Endodermal cell (in vitro differentiated cells): ENCODE measurements at places on chromosomes 12 and 14. TPM values are rescaled to one million over a fixed set of nuclear protein-coding genes. Genes with fewer than 3 reads are reported as not detected.
A peak's percentile ranks its signal among the peaks of the same experiment; 100 is the strongest.

SLC17A8 gene
- total RNA-seq: 0.23 to 0.35 TPM in 2 of 3 replicates, not detected in the other

IFNG-AS1 gene
- not detected in 3 replicates for total RNA-seq

TMEM63C gene
- 0.42 to 1.6 TPM (median 1.1 TPM) in 3 replicates for total RNA-seq

AHNAK2 gene
- 2.2 and 2.7 TPM in 2 replicates for total RNA-seq

TMEM52B gene
- total RNA-seq: not detected in 3 replicates

GPR68 gene
- total RNA-seq: 0.23 and 0.44 TPM in 2 replicates

AQP2 gene
- not detected in 2 replicates for total RNA-seq

BDKRB2 gene
- 3.8 and 4.0 TPM in 2 replicates for total RNA-seq

CDKN1B gene
- 63.9 and 68.1 TPM in 2 replicates for total RNA-seq

LPAR5 gene
- 0.59 and 0.73 TPM in 2 replicates for total RNA-seq

OR4E2 gene
- total RNA-seq: not detected in 3 replicates

CBLN3 gene
- 2.4 to 6.3 TPM (median 2.4 TPM) in 3 replicates for total RNA-seq

DNA sequence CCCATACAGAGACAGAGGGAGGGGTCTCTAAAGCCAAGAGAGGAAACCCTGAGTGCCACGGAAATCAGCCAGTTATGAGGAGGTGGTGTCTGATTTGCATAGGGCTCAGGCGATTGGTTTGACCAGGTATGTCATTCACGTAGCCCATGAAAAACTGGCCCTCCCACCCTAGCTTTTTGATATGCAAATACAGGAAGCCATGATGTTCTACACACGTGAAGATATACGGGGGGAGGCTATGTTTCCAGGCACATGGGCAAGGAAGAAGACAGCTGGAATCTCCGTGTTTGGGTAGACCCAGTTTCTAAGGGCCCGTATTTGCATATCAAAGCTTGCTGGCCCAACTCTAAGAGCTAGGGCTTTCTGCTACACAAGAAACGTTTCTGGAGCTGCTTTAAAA is 717.8 kb upstream of the SEL1L start:
- no peaks in the 10 kb centered on the region for H3K27me3 ChIP-seq
- peak; percentile 47 for DNase-seq
- no peaks in the 10 kb centered on the region for H3K4me1 ChIP-seq
- H3K4me3 ChIP-seq: no peak overlapping the region
- H3K36me3 ChIP-seq: no peaks in the 10 kb centered on the region

GRCh38 chr14:79083356-79083755 is 913.2 kb downstream of the NRXN3 start:
- peaks cover 8% of the 10 kb centered on the region for H3K4me1 ChIP-seq
- H3K27me3 ChIP-seq: peaks cover 42% of the 10 kb centered on the region
- no peaks in the 10 kb centered on the region for H3K36me3 ChIP-seq
- no peak overlapping the region for H3K27ac ChIP-seq

DNA sequence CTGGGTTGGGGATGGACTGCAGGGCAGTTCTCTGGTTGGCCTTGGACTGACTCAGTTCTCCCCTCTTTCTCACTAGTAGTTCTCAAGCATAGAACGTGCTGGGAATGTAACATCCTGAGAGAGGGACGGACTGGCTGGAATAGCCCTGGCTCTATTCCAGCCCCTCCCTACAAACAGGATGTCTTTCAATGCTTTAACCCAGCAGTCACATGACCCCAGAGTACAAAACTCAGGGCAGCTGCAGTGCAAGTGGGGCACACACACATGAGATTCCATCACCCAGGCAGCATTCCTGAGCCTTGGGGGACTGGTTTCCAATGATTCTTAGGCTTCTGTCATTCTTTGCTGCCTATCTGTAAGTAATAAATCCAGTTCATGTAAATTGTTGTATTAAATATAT is 1.6 kb upstream of the ACOT6 start:
- H3K4me1 ChIP-seq: no peaks in the 10 kb centered on the region
- H3K27me3 ChIP-seq: peaks cover 13% of the 10 kb centered on the region
- H3K36me3 ChIP-seq: no peaks in the 10 kb centered on the region
- DNase-seq: no peak
- no peak overlapping the region for H3K27ac ChIP-seq

DNA sequence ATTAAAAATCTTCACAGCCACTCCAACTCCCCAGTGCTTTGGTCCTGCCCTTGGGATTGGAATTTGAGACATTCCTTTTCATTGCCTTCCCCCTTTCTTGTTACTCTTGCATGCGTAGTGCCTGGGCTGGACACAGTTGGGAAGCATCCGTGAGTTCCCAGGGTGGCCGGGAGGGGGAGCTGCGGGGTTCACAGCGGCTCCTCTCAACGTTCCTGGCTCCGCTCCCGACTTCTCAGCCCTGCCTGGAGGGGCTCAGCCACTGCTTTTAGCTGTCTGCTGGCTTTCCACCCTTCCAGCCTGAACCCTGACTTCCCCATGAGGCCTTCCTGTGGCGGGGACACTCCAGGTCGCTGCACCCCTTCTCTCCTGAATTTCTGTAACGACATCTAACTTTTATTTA is 3.2 kb downstream of the TEX52 start:
- H3K36me3 ChIP-seq: peaks cover 10% of the 10 kb centered on the region
- peak; percentile 99 for DNase-seq
- H3K4me1 ChIP-seq: no peaks in the 10 kb centered on the region
- H3K27ac ChIP-seq: no peak overlapping the region

- H3K27ac ChIP-seq: no peak overlapping the region
- DNase-seq: no peak
- peaks cover 6% of the 10 kb centered on the region for H3K4me1 ChIP-seq
- peaks cover 42% of the 10 kb centered on the region for H3K36me3 ChIP-seq
- no peak overlapping the region for H3K4me3 ChIP-seq
These were observed 7.4 kb downstream of the ZBTB39 start for GRCh38 chr12:56998981-56999380.

GRCh38 chr12:40137252-40137651 is 31.4 kb upstream of the SLC2A13 start:
- no peak overlapping the region for H3K27ac ChIP-seq
- no peak overlapping the region for H3K4me3 ChIP-seq
- H3K27me3 ChIP-seq: no peaks in the 10 kb centered on the region
- no peaks in the 10 kb centered on the region for H3K36me3 ChIP-seq
- no peaks in the 10 kb centered on the region for H3K4me1 ChIP-seq

GRCh38 chr12:46387670-46388069 is 15.1 kb upstream of the SLC38A2 start:
- DNase-seq: peak; percentile 59
- H3K27ac ChIP-seq: no peak overlapping the region
- no peak overlapping the region for H3K4me3 ChIP-seq
- H3K36me3 ChIP-seq: peaks cover 7% of the 10 kb centered on the region

- no peak overlapping the region for H3K4me3 ChIP-seq
- H3K27me3 ChIP-seq: no peaks in the 10 kb centered on the region
- DNase-seq: no peak
- peaks cover 5% of the 10 kb centered on the region for H3K4me1 ChIP-seq
These were observed 239.2 kb downstream of the PAX9 start for GRCh38 chr14:36900846-36901245.

GRCh38 chr12:105142259-105142658 is 34.7 kb downstream of the WASHC4 start:
- H3K4me3 ChIP-seq: no peak overlapping the region
- DNase-seq: no peak
- H3K4me1 ChIP-seq: peaks cover 5% of the 10 kb centered on the region
- no peaks in the 10 kb centered on the region for H3K27me3 ChIP-seq

- no peaks in the 10 kb centered on the region for H3K27me3 ChIP-seq
- no peak for DNase-seq
- no peak overlapping the region for H3K27ac ChIP-seq
- no peaks in the 10 kb centered on the region for H3K36me3 ChIP-seq
- H3K4me3 ChIP-seq: no peak overlapping the region
These were observed 143.9 kb upstream of the NCOR2 start for GRCh38 chr12:124711344-124711743.

- H3K27ac ChIP-seq: peak within 1 kb of the TSS; percentile 75
- no peaks in the 10 kb centered on the region for H3K27me3 ChIP-seq
- peak within 1 kb of the TSS; percentile 89 for H3K4me3 ChIP-seq
- peaks cover 4% of the 10 kb centered on the region for H3K4me1 ChIP-seq
- peak; percentile 100 for DNase-seq
These were observed at the start of gene TPCN1 for GRCh38 chr12:113221181-113221996. Gene TPCN1 (plus strand): TSS chr12:113221464. CDS start chr12:113226853, 5,389 bp downstream.

GRCh38 chr14:89695846-89696245 is 258.7 kb downstream of the EFCAB11 start:
- no peaks in the 10 kb centered on the region for H3K27me3 ChIP-seq
- no peak for DNase-seq
- no peak overlapping the region for H3K27ac ChIP-seq
- H3K4me1 ChIP-seq: no peaks in the 10 kb centered on the region
- no peaks in the 10 kb centered on the region for H3K36me3 ChIP-seq
- H3K4me3 ChIP-seq: no peak overlapping the region

- H3K27me3 ChIP-seq: no peaks in the 10 kb centered on the region
- no peak for DNase-seq
- H3K27ac ChIP-seq: no peak overlapping the region
These were observed 64.9 kb upstream of the PARP11 start for GRCh38 chr12:3938042-3938544.

- H3K4me3 ChIP-seq: no peak overlapping the region
- no peaks in the 10 kb centered on the region for H3K36me3 ChIP-seq
- no peaks in the 10 kb centered on the region for H3K4me1 ChIP-seq
These were observed 93.3 kb upstream of the TRHDE start for GRCh38 chr12:72178871-72179270.

DNA sequence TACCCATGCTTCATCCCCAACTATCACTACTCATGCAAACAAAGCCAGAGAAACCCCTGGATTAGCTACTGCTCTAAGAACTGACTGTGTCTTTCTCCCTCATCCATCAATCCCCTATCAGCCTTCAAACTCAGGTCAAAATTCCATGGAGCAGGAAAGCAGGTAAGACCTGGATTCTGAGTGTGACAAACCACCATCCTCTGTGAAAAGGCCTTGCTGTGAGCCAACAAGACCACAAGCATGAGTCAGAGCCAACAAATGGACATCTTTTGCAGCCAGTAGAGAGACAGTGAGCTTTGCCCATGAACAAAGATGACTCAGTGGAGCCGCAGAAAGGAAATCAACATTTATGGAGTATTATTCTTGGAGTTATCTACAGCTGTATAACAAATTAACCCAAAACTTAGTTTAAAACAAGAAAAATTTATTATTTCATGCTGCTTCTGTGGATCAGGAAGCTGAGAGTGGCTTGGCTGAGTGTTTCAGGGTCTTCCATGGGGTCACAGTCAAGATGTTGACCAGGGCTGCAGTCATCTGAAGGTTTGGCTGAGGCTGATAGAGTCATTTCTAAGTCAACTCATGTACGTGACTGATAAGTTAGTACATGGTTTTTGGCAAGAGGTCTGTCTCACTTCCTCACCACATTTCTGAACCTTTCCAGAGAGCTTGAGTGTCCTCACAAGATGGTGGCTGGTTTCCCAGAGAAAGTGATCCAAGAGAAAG is 61.1 kb downstream of the PITPNM2 start:
- no peak for DNase-seq
- H3K4me1 ChIP-seq: no peaks in the 10 kb centered on the region
- H3K27ac ChIP-seq: no peak overlapping the region
- no peak overlapping the region for H3K4me3 ChIP-seq
- H3K36me3 ChIP-seq: no peaks in the 10 kb centered on the region

- peak; percentile 97 for DNase-seq
- no peaks in the 10 kb centered on the region for H3K4me1 ChIP-seq
- H3K4me3 ChIP-seq: no peak overlapping the region
- no peaks in the 10 kb centered on the region for H3K27me3 ChIP-seq
- H3K27ac ChIP-seq: no peak overlapping the region
These were observed 8.8 kb upstream of the SH2B3 start for GRCh38 chr12:111396726-111397445.

DNA sequence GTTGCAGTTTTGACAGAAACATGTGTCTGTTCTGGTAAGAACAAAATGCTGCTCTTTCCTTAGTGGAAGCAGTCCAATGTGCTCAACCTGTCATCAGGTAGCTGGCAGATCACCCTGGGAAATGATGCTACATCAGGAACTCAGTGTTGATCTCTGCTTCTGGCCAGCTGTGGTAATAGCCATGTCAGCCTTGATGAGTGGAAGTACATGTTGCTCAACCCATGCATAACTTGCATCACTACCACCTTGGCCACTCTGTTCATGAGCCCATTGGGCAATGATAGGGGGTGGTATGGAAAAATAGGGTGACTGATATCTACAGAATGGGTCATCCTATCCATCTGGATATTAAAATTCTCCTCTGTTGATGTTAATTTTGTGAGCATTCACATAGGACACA is 411.0 kb downstream of the C12orf50 start:
- no peak overlapping the region for H3K27ac ChIP-seq
- H3K4me1 ChIP-seq: peaks cover 4% of the 10 kb centered on the region
- H3K36me3 ChIP-seq: no peaks in the 10 kb centered on the region
- no peak overlapping the region for H3K4me3 ChIP-seq
- no peaks in the 10 kb centered on the region for H3K27me3 ChIP-seq
- DNase-seq: no peak

DNA sequence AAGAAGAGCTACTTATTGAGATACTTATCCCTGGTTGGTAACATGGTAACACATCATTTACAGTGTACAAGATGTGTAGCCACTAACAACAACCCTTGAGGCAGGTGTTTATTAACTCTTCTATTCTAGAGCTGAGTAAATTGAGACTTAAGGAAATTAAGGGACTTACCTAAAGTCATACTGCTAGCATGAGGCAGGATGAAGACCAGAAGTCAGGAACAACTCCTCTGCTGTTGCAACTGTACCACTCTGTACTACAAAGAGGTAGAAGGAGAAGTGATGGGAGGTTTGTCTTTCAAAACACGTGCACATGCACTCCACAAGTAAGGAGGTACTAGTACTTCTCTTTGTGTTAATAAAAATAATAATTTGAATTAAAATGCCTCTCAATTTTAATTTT is 79.9 kb downstream of the LLPH start:
- peaks cover 17% of the 10 kb centered on the region for H3K4me1 ChIP-seq
- no peak for DNase-seq
- H3K4me3 ChIP-seq: no peak overlapping the region
- H3K27ac ChIP-seq: no peak overlapping the region

- H3K36me3 ChIP-seq: no peaks in the 10 kb centered on the region
- peaks cover 11% of the 10 kb centered on the region for H3K4me1 ChIP-seq
- peak; percentile 64 for DNase-seq
- peak overlapping the region; percentile 65 for H3K27ac ChIP-seq
- no peaks in the 10 kb centered on the region for H3K27me3 ChIP-seq
- H3K4me3 ChIP-seq: peak overlapping the region; percentile 7
These were observed 81.9 kb upstream of the ATF7IP start for GRCh38 chr12:14283489-14284144.

GRCh38 chr14:53011053-53011462 is 60.2 kb upstream of the FERMT2 start:
- H3K4me3 ChIP-seq: no peak overlapping the region
- DNase-seq: peak; percentile 86
- no peak overlapping the region for H3K27ac ChIP-seq
- H3K4me1 ChIP-seq: peaks cover 13% of the 10 kb centered on the region
- no peaks in the 10 kb centered on the region for H3K27me3 ChIP-seq
- H3K36me3 ChIP-seq: no peaks in the 10 kb centered on the region

GRCh38 chr12:124405592-124405991 is 110.7 kb downstream of the RFLNA start:
- peaks cover 5% of the 10 kb centered on the region for H3K36me3 ChIP-seq
- H3K4me1 ChIP-seq: no peaks in the 10 kb centered on the region

- H3K27me3 ChIP-seq: no peaks in the 10 kb centered on the region
- H3K36me3 ChIP-seq: no peaks in the 10 kb centered on the region
- H3K4me3 ChIP-seq: no peak overlapping the region
- H3K4me1 ChIP-seq: peaks cover 14% of the 10 kb centered on the region
- no peak for DNase-seq
These were observed 208.1 kb downstream of the ZFP36L1 start for GRCh38 chr14:68584786-68585185.

- H3K4me1 ChIP-seq: no peaks in the 10 kb centered on the region
- no peak overlapping the region for H3K4me3 ChIP-seq
- peak overlapping the region; percentile 84 for H3K27ac ChIP-seq
- DNase-seq: no peak
- H3K36me3 ChIP-seq: peaks cover 21% of the 10 kb centered on the region
These were observed 28.5 kb downstream of the PRIMA1 start for GRCh38 chr14:93759719-93760307.
